A375 (cell line): ENCODE measurements at places on chromosomes 1 and 21. TPM values are rescaled to one million over a fixed set of nuclear protein-coding genes. Genes with fewer than 3 reads are reported as not detected.

Gene HSD11B1
- not detected in 2 replicates for total RNA-seq

Gene VANGL2
- 1.3 and 1.4 TPM in 2 replicates for total RNA-seq

Gene CIART
- 0.26 and 0.40 TPM in 2 replicates for total RNA-seq

Gene SUSD4
- total RNA-seq, result 0.13 and 0.26 TPM in 2 replicates

Gene RAB25
- not detected in 2 replicates for total RNA-seq

Gene SEC16B
- 0.34 and 1.5 TPM in 2 replicates for total RNA-seq

Gene ZNF695
- 10.7 and 17.2 TPM in 2 replicates for total RNA-seq

Gene TIPRL
- total RNA-seq, result 80.7 and 94.4 TPM in 2 replicates

Gene USH2A
- under 0.01 and 0.03 TPM in 2 replicates for total RNA-seq

Gene H3-3A
- total RNA-seq, result 179 and 228 TPM in 2 replicates

Gene ICOSLG
- 0.26 and 0.27 TPM in 2 replicates for total RNA-seq

Gene CD1B
- total RNA-seq, result not detected in 2 replicates

Gene RPL11
- 2,905 and 3,612 TPM in 2 replicates for total RNA-seq

Gene FCRL1
- total RNA-seq, result not detected in 2 replicates

Gene MAEL
- not detected in 2 replicates for total RNA-seq

Gene SPATA1
- total RNA-seq, result 0.98 TPM in 1 of 2 replicates, not detected in the other

Gene PRAMEF26
- total RNA-seq, result not detected in 2 replicates

Gene PIK3CD
- total RNA-seq, result 8.9 and 10.8 TPM in 2 replicates

Gene RYR2
- total RNA-seq, result 8.0 and 9.2 TPM in 2 replicates

Gene GOLT1A
- total RNA-seq, result 1.6 and 2.0 TPM in 2 replicates
